ENCODE measurements at places on chromosomes 12 and 14.

- no peak for DNase-seq
Measured at GRCh38 chr14:74765721-74766120, 2.6 kb downstream of the YLPM1 start.

DNA sequence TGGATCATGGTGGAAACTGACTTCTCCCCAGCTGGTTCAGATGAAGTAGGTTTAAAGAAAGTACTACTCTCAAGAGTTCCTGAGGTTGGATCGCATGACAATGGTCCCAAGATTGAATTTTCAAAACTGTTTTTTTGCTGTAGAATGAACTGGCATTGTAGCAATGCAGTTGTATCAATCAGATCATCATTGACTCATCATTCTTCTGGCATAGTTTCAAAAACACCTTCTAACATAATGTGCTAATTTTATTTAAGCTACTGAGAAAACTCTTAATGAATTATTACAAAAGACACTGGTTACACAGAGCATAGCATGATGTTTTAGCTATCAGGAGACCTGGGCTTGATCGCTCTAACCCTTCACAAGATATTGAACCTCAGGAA lies 384.5 kb upstream of the DCN start:
- no peak for DNase-seq

DNA sequence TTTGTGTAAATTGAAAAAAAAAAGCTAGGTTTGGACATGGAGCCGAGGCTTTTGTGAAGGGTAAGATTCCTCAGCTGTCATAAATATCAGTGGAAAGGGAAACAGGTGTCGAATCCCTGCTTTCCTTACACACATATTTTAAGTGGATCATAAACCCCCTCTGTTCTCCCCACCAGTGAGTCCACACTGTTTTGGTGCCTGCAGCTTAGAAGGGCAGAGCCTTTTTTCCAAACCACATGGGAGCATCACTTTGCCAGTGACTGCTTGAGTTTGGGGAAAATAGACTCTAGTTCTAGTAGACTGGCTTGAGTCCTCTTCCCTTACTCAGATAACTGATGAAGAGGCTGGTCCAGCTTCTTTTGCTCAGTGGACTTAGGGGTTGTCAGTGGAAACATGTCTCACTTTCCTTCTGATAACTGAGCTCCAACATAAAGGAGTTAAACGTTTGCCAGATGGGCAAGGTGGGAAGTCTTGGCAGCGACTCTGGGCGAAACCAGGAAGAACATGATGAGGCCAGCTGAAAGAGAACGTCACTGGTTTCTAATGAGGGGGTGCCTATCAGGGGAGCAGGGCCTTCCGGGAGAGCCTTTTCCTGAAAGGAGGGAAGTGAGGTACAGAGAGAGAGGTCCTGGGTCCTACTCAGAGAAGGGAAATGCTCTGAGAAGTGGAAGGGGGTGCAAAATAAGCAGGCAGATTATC lies 168.1 kb upstream of the PARP11 start:
- no peak for DNase-seq

DNA sequence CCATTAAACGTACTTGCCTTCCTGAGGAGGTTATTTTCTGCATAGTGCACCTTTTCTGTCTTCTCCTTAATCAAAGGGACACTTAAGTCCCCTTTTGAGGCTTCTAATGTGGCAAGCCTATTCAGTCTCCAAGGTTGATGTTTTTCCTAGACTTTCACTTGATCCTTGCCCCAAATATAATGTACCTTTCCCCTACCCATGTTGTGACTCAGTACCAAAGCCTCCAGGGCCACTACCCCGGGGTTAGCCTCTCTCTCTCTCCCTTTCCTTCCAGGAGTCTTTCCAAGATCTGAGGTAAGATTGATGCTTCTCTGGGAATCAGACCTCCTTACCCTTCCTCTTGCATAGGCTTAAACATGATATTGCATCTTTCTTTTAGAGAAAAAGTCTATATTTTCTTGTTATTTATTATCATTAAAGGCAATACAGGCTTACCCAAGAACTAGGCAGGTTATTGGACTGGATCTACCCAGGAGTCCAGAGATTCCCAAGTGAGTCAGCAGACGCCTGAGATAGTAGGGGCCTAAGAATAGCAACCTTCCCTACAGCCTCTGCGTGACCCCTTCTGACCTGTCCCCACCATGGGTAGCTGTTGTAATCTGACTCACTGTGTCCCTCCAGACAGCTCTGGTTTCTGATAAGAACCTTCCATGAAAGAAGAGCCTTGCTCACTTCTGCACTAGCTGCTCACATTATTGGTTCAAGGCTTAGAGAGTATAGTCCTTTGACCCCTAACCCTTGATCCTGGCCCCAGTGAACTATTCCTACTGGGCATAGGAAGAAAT lies 172.9 kb downstream of the ZFP36L1 start:
- no peak for DNase-seq

GRCh38 chr12:71057330-71057729 lies 100.5 kb downstream of the TSPAN8 start:
- no peak for DNase-seq

- no peak for DNase-seq
Measured at GRCh38 chr12:52615208-52615868, 3.0 kb downstream of the KRT73 start.

GRCh38 chr14:74610866-74611649 lies 979 bp downstream of the LTBP2 start:
- DNase-seq: no peak

DNA sequence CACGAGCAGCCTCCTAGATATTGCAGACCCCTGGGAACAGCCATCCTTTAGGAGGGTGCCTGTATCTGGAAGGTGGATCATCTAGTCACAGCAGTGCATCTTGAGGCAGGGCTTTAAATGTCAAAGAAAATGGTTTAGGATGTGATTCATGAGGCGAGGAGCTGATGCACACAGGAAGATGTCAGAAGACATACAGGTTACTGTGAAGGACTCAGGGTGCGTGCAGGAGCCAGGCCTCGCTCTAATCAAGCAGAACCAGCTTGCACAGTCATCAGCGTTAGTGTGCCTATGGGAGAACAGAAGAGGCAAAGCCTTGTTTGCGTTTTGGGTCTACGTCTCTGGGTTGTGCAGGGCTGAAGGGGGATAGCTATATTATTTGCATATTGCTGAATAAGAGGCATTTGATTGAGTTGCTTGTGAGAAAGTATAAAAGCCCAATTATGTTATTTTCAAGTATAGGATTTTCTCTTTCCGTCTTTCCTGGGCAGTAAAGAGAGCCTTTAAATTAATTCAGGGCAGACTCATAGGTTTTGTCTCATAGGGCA lies 77.3 kb upstream of the RPH3A start:
- no peak for DNase-seq

- DNase-seq: no peak
Measured at GRCh38 chr14:73780391-73780790, 66.2 kb upstream of the PNMA1 start.

- DNase-seq: no peak
Measured at GRCh38 chr14:104794631-104794992, 936 bp downstream of the AKT1 start.

DNA sequence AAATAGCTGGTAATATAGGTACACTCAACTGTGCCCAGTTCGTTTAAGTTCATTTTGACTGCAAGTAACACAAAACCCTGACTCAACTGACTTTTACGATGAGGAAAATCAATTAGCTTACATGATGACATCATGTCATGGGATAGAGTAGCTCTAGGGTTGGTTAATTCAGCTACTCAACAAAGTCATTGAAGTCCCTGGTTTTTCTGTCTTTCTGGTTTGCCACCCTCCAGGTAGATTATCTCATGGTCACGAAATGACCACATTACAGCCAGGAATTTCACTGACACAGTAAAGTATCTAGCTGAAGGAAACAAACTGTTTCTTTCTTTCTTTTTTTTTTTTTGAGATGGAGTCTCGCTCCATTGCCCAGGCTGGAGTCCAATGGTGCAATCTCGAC lies 68.5 kb upstream of the FUT8 start:
- no peak for DNase-seq

GRCh38 chr12:68227356-68227755 lies 1.7 kb upstream of the IL26 start:
- DNase-seq: no peak
